Ovary (tissue), 10 donors: ENCODE measurements at places on chromosomes 13 and 19.

DNA sequence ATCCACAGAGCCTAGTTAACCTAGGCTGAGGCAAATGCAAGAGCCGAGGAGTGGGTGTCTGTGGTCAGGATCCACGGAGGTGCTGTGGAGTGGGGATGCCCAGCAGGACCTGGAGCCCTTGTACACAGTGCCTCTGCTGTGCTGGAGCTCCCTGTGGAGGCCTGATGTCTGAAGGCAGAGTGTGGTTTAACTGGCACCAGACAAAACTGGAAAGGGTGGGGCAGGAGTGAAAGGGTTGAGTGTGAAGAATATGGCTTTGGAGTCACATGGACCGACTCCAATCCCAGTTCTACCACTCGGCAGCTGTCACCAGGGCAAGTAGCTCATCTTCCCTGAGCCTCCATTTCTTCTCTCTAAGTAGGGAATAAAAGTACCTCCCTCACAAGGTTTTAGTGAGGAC lies 60.3 kb upstream of the GPR12 start:
- no peak for DNase-seq

GRCh38 chr19:37470216-37470615 lies 1.1 kb downstream of the ZNF570 start:
- no peak for DNase-seq

GRCh38 chr19:44588771-44589112 lies 24.6 kb upstream of the IGSF23 start:
- DNase-seq, result no peak

GRCh38 chr13:94972262-94972661 lies 259.9 kb upstream of the SOX21 start:
- no peak for DNase-seq

DNA sequence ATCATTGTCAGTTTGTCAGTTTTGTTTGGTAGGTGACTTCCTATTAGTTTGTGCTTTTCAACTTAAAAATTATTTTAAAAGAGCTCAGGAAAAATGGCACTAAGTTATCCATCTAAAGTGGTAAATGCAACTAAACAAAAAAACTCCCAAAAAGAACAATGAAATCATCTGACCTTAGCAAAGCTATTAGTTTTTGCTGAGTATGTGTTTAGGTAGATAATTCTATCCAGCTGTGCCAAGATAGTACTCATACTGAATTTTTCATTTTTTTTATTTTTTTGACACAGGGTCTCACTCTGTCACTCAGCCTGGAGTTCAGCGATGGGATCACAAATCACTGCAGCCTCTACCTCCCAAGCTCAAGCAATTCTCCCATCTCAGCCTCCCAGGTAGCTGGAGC lies 645.3 kb downstream of the TBC1D4 start:
- DNase-seq, result no peak

GRCh38 chr19:41391618-41392017 lies 5.5 kb downstream of the EXOSC5 start:
- no peak for DNase-seq

DNA sequence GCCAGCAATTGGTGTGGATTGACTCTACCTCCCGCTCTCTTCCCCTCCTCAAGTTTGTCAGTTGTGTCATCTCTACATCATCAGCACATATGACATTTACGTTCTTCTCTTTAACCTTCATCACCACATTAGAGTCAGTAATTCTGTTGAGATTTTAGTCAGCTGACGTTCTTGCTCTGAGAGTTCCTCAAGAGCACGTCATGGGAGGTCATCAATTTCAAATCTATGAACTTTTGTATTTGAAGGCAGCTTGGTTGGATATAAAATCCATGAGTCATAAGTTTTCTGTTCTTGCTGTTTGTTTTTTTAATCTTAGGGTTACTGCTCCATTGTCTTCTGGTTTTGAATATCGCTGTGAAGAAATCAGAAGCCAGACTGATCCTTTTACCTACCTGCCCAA lies 21.8 kb upstream of the ARGLU1 start:
- no peak for DNase-seq

DNA sequence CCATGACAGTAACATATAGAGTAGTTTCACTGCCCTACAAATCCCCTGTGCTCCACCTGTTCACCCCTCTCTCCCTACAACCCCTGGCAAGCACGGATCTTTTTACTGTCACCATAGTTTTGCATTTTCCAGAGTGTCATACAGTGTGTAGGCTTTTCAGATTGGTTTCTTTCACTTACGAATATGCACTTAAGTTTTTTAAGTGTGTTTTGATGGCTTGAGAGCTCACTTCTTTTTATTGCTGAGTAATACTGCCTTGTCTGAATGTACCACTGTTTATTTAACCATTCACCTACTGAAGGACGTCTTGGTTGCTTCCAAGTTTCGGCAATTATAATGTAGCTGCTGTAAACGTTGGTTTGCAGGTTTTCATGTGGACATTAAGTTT lies 175.1 kb downstream of the ITGBL1 start:
- no peak for DNase-seq

GRCh38 chr19:2363419-2363818 lies 3.4 kb downstream of the TMPRSS9 start:
- DNase-seq, result no peak

GRCh38 chr13:37966266-37966665 lies 96.7 kb upstream of the TRPC4 start:
- DNase-seq, result no peak

DNA sequence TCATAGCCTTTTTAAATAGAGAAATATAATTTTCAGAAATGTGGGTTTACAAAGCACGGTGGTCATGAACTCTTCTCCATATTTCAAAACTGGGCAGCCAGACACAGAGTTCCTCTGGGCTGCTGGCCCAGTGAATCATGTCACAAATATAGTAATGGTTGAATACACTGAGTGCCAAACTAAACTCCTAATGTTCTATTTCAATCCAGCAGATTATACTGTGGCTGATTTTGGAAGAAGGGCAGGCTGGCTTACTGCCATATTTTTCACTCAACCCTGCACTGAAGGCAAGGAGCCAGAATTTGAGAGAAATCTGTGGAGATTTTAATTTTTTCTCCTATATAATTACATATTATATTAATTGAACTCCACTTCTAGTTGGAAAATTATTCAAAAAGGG lies 17.0 kb upstream of the PRR20A start:
- no peak for DNase-seq

DNA sequence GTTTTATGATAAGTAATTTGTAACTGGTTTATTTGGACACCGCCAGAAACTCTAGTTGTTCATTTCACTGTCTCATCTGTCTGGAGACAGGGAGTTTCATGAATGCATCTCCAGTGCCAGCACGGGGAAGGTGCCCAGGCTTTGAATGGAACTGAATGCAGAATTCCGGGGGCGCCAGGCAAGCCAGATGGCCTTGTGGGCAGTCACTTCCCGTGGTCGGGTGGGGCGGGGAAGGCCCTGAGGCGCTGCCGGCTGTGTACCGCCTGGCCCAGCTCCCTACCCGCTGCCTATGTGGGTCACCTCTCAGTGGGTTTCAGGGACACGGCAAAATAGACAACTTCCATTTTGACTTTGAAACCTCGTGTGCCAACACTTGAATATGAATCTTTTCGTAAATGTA lies 28.8 kb upstream of the MCF2L start:
- DNase-seq, result no peak

DNA sequence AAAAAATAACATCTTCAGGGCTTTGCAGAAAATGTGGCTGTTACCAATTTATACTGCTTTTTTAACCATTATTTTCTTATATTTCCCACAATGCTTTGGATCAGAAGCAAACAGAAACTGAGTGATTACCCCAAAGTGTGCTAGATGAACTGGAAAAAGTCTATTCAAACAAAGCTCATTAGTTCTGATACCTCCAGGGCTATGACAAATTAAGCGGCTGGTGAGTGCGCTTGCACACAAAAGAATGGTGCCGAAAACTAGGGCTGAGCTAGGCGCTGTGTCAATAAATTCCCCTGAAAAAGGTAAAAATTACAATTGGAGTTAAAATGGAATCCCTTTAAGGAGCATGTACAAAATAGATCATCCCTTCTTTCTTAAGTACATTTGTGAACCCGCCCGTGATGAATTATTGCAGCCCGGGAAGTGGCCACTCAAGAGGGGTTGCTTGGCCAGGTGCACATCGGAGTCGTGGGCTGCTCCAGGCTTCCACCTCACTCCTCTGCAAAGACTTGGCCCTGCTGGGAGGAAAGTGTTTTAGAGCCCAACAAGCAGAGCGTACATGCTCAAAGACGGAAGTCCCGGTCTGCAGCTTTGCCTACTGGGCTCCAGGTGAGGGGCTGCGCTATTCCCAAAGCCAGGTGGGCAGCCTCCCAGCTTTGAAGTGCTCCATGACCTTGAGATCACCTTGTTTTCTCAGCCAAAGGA lies 164.0 kb upstream of the ZNF507 start:
- no peak for DNase-seq

DNA sequence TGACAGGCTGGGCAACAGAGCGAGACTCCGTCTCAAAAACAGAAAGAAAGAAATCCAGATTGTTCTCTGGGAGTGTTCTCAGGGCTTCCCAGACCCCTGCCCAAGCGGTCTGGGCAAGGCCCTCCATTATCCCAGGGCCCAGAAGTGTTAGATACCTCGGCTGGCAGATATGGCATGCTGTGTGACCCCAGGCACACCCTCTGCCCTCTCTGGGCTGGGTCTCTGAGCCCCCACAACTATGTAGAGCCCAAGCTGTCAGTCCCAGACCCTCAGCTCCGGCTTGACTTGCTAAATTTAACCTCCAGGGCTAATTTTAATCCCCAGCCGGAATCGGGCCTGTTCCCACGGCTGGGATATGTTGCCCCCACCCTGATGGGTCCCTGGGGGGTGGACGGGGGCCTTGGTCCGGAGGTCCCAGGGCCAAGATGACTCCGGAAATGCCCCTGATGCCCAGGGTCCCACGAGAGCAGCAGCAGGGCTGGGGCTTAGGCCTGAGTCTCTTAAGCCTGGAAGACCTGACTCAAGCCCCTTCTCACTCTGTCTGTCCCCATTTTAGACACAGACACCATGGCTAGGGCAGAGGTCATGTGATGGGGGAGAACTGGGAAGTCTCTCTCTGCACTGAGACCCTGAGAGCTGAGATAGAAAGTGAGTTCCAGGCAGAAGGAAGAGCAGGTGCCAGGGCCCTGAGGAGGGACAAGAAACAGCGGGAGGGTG lies 14.5 kb upstream of the TMEM161A start:
- DNase-seq, result no peak

- peak; percentile 73 for DNase-seq
These were observed 4.4 kb upstream of the LTBP4 start for GRCh38 chr19:40596608-40597328.

DNA sequence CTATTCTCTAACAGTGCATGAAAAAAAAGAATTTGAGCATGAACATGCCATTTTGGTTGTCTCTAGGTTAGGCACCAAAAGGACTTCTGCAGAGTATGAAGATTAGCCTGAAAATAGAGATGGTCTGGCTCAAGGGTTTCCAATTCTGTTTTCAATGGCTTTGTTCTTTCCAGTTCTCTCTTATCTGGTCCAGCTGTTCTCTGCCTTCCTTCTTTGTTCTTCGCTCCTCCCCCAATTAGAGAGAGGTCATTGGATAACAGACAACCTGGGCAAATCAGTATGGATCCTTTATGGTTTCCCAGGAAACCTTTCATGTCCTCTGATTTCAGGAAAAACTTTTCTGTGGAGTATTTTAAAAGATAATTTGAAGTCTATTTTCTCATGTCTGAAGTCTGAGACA lies 623.4 kb downstream of the PCDH17 start:
- no peak for DNase-seq

DNA sequence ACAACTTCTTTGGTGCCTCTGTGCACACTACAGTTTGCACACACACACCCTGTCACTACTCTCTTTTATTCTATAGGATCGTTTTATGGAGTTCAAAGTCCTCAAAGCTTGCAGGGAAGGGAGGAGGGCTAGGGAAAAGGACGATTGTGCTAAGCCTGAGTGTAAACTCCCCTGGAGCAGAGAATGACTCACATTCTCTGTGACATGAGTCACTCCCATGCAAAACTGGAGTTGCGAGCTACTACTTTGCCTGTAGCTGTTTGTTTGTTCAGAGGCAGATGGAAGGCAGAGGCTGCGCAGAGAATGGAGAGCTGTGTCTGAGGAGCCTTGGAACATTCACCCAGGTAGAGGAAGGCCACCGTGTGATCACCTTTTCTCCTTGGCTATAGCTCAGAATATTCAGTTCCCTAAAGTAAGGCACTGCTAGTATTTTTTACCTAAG lies 80.5 kb upstream of the MBNL2 start:
- DNase-seq, result no peak

- DNase-seq, result peak; percentile 33
These were observed 33.4 kb downstream of the RFX2 start for GRCh38 chr19:6076675-6077463.

- DNase-seq, result no peak
These were observed 70.8 kb downstream of the INSR start for GRCh38 chr19:7223429-7223828.

DNA sequence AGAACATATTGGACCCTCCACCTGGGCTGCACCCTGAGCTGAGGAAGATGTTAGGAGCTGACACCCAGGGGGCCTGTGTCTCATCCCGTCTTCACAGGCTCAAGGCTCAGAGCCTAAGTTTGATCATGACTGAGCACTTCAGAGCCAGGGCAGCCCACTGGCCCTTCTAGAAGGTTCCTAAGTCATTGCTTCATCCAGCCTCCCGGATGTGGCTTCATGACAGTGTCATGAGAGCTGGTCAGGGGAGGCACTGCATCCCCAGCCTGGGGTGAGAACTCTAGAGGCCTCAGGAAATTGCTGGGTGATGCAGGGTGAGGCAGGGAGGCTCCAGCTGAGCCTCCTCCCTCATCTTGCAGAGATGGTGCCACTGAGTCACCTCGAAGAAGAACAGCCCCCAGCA lies 24.9 kb upstream of the PIK3R2 start:
- DNase-seq, result no peak

DNA sequence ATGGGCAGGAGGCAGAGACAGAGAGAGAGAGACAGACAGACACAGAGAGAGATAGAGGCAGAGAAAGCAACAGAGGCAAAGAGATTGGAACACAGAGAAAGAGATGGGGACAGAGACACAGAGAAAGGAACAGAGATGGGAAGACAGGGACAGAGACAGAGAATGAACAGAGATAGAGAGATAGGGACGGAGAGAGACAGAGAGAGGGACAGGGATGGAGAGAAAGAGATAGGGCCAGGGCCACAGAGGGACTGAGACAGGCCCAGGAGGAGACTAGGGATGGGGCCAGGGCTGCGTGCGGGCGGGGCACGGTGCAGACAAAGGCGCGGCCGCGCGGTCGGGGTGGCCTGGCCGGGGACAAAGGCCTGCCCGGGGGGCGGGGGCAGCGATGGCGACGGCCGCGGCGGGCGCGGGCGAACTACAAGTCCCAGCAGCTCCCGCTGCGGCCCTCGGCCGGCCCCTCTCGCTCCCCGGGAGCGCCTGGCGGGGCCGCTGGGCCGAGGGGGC lies at the start of gene ZNF358:
Gene ZNF358, plus strand, starts transcription at position 459 of the 507 bp plus-strand sequence. CDS start 3,140 bp downstream, outside the sequence.
- DNase-seq, result peak; percentile 75

GRCh38 chr13:57569986-57570385 lies 61.6 kb upstream of the PCDH17 start:
- DNase-seq, result no peak

DNA sequence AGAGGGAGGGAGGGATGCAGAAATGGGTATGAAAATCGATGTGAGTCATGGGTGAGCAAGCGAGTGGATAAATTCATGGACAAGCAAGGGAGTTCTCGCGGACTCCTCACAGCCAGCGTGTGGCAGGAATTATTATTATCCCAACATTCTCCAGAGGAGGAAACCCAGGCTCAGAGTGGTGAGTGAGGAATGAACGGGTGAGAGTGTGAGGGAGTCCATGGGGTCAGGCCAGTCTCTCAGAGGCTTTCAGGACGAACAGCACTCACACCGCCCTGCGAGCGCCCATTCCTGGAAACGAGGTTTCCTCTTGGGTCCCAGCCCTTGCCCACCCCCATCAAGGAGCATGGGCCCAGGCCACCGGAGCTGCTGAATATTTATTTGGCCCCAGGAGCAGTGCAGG lies 6.3 kb upstream of the DNAAF3 start:
- DNase-seq, result no peak

GRCh38 chr13:73303851-73304250 lies 245.0 kb downstream of the KLF5 start:
- DNase-seq, result no peak

GRCh38 chr19:10617409-10618121 lies 7.8 kb upstream of the SLC44A2 start:
- DNase-seq, result no peak
